Stimulated activated CD8-positive, alpha-beta memory T cell treated with anti-CD3 and anti-CD28 coated beads, Interleukin-4, amount 100 ng/mL, for 48 hours (primary cell): ENCODE measurements at places on chromosomes 7 and 10.
A peak's percentile ranks its signal among the peaks of the same experiment; 100 is the strongest.

GRCh38 chr10:29204070-29204800 is 84.6 kb upstream of the LYZL1 start:
- DNase-seq: no peak

DNA sequence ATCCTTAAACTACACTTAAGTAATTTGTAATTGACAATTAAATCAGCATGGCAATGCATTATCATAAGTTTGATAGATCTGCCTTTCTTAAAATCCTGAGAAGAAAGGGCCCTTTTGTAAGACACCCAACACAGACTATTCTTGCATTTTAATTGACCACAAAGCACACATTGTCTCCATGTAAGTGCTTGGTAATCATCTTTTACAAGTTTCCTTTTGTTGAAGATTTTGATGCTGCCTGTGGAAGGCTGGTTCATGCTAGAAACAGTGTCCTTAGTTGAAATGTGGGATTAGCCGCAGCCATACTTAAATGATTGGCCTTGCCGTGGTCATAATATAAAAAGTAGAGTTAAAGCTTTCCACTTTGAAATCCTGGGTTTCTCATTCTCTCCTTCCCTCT is 32.3 kb upstream of the CELF2 start:
- no peak for DNase-seq

DNA sequence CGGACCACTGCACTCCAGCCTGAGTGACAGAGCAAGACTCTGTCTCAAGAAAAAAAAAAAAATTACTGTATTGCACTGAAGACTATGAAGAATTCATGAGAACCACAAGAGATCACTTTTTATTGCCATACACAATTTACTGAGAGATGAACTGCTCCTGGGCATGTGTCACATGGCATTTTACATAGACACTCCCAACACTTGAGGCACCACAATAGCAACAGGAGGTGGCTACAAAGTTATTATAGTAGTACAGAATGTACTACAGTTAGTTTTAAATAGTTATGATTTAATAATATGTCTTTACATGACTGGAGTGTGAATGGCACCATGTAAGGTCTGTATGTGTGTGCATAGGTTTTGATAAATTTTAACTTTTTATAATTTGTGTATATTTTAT is 70.6 kb downstream of the KMT2E start:
- DNase-seq: no peak

- peak; percentile 84 for DNase-seq
Observed at GRCh38 chr7:117124591-117125220, 171.4 kb downstream of the ST7 start.

- peak; percentile 34 for DNase-seq
Observed at GRCh38 chr7:124784879-124785818, 19.6 kb upstream of the GPR37 start.

- no peak for DNase-seq
Observed at GRCh38 chr10:119829429-119829828, 43.2 kb downstream of the MCMBP start.

- peak; percentile 51 for DNase-seq
Observed at GRCh38 chr10:8130973-8131911, 76.8 kb downstream of the GATA3 start.

GRCh38 chr7:137818036-137818435 is 28.7 kb downstream of the DGKI start:
- DNase-seq: no peak

- DNase-seq: no peak
Observed at GRCh38 chr10:132735341-132735775, 50.6 kb downstream of the NKX6-2 start.

- DNase-seq: no peak
Observed at GRCh38 chr7:138785587-138786437, 12.0 kb upstream of the TMEM213 start.

GRCh38 chr7:72213081-72213480 is 199.1 kb downstream of the CALN1 start:
- no peak for DNase-seq

DNA sequence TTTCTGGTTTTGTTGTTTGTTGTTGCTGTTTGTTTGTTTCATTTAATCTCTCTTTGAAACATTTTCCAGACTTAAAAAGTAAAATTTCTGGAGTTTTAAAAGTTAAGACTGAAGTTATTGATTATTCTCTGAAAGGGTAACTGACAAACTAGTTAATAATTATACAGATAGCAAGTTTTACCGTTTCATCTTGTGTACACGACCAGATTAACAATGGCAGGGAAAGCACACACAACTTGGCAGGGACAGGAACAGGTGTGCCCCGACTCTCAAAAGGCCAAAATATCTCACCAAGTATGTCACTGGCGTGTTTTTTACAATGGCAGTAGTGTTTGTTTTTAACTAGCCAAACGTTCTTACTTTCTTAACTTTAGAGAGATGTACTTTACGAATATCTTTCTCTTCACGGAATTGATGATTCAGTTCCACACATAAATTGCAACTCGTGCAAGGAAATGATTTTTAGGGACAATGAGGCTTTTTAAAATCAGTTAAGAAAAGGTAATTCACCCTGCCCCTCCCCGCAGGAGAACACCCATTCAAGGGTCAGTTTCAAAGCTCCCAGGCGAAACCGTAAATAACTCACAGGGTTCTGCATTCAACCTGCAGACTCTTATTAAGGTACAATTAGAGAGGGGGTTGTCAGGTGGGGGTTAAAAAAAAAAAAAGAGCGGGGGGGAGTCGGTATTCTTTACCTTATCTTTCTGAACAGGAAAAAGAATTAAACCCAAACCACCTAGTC is 3.5 kb downstream of the CTBP2 start:
- no peak for DNase-seq

DNA sequence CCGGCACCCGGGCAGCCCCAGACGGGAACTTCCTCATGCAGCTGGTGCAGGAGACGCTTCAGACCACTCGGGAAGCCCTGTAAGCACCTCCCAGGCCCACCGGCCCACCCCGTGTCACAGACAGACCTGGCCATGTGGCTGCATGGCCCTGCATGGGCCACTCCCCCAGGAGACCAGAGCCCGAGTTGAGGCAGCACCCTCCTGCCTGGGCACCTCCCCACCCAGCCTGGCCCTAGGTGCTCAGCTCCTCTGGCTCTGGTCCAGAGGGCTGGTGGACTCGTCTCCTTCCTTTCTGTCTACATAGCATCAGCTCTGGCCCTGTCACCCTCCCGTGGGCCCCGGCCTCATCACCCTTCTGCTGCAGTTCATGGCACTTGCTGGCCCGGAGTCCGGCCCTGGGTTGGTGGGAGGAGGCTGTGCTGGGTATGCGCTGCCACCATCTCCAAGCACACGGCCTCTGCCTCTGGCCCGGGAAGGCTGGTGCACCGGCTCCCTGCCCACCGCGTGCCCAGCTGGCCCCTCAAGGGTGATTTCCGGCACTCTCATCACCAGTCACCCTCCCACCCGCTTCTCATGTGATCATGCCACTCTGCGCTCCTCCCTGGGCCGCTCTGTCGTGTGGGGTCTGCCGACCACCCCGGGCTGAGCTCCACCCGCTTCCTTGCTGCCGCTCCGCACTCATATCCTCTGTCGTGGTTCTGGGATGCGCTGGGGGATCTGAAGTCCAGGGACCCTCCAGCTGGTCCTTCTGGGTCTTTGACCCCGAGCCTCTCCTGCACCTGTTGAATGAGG is 53.1 kb upstream of the DPYSL4 start:
- DNase-seq: no peak

DNA sequence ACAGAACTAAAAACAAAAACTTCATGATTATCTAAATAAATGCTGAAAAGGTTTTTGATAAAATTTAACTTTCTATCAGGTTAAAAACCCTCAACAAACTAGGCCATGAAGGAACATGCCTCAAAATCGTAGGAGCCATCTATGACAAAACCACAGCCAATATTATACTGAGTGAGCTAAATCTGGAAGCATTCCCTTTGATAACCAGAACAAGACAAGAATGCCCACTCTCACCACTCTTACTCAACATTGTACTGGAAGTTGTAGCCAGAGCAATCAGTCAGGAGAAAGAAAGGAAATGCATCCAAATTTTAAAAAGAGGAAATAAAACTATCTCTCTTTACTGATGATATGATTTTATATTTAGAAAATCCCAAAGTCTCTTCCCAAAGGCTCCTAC is 228.7 kb downstream of the CHRM2 start:
- no peak for DNase-seq

GRCh38 chr7:34277016-34277802 is 371.9 kb downstream of the BMPER start:
- no peak for DNase-seq

DNA sequence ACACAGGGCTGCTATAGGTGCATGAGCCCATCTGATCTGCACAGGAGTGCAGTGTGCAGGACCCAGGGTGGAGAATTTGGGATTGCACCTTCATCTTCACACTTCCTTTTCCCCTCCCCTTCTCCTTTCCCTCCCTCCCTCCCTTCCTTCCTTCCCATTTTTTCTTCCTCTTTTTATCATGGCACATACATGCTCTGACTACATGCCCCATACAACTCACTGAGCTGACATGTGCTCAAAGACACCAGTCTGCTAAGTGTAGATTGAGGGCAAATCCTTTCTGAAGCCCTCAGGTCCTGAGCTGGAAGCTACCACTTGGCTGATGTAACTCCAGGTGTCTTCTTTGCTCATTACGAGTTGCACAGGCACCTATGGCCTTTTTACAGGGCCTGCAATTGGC is 365.3 kb upstream of the ZNF32 start:
- DNase-seq: no peak

GRCh38 chr7:135964274-135964673 is 12.9 kb downstream of the MTPN start:
- DNase-seq: no peak

- no peak for DNase-seq
Observed at GRCh38 chr10:30185916-30186315, 126.5 kb upstream of the JCAD start.

GRCh38 chr10:24589265-24589664 is 134.4 kb downstream of the ARHGAP21 start:
- DNase-seq: no peak

GRCh38 chr10:105253515-105254212 is 612.6 kb downstream of the SORCS3 start:
- DNase-seq: no peak

DNA sequence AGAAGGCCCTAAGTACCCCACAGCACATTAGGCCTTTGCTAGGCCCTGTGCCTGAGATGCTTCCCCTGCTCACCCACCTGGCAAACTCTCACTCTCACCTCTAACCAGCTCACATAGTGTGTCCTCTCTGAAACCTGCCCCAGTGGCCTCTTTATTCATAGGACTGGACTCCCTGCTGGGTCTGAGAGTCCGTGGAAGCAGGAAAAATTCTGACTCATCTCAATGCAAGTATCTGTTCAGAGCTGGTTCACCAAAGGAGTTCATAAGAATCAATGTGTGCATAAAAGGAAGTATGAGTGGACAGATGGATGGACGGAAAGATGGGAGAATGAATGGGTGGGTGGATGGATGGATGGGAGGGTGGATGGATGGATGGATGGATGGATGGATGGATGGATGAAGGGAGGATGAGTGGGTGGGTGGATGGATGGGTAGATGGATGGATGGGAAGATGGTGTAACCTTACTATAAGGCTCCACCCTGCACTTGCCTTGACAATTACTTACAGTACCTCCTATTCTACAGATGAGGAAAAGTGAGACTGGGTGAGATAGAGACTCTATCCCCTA is 111.2 kb upstream of the ZMIZ1 start:
- DNase-seq: no peak

DNA sequence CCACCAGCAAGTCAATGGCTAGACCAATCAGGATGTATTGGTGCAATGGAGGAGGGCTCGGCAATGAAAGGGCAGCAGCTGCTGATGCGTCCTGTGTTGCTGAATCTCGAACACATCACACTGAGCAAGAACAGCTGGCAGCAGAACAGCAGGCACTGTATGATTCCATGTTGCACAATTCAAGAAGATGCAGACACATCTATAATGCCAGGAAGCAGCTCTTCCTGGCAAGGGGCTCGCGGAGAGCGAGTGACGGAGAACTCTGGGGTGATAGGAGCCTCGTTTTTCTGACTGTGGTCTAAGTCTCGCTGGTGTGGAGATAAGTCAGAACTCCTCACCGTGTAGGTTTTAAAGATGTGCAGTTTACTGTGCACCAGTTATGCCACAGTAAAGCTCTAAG is 24.8 kb upstream of the PFKP start:
- DNase-seq: no peak

DNA sequence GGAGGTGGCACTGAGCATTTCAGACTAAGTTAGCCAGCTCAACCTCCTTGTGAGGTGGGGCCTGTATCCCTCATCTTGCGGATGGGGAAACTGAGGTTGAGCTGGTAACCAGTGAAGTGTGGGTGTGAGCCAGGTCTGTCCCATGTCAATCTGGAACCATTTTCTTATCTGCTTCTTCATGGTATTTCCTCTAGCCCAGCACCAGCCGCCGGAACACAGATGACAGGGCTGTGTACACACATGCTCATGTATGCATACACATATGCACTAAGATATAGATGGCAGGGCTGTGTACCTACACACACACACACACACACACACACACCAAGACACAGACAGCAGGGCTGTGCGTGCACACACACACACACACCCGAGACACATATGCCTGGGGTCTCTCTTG is 18.5 kb downstream of the RAMP3 start:
- DNase-seq: no peak

DNA sequence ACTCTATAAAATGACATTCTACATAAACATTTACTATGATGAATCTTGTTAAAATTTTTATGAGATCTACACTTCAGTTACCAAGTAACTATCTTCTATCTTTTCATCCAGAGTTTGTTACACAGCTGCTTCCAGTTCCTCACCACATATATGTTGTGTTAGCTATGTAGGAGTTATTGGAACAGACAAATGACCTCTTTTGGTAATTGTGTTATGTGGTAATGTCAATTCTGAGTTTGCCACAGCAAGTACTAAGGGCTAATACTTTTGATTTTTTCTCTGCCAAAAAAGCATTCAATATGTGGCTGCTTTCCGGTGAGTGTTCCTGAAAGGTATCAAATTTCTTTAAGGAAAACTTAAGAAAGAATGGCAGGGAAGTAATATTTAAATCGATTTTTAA is 573.9 kb upstream of the PCDH15 start:
- DNase-seq: no peak

DNA sequence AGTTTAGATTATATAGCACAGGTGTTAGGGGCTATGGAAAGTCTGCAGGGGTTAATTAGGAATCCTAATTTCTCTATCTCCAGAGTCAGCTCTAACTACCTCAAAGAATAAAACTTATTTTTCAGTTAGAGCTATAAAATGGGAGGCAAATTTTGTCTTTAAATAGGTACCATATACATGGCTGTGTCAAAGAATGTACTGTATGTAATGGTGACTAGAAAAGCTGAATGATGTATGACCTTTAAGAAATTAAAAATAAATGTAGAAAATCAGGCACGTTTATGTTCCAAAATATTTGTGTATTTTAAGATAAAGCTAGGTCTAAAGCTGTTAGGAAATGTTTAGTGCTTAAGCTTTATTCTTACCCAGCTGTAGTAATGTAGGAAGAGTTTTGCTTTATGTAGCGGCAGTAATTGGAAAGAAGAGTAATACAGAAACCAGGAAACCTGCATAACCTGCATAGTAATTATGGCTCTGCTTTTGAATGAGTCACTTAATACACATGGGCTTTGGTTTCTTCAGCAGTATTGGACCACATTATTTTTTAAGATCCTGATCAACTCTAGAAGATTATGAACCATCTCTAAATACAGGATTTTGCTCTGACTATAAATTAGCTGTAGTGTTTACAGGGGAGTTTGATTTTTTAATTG is 85.0 kb downstream of the KMT2E start:
- no peak for DNase-seq

- no peak for DNase-seq
Observed at GRCh38 chr7:48004032-48004431, 24.6 kb upstream of the HUS1 start.

GRCh38 chr7:83957333-83957732 is 237.3 kb downstream of the SEMA3A start:
- DNase-seq: no peak

GRCh38 chr7:23438171-23438570 is 32.1 kb downstream of the IGF2BP3 start:
- DNase-seq: no peak

GRCh38 chr10:102175415-102175814 is 23.2 kb downstream of the NOLC1 start:
- DNase-seq: no peak
